ENCODE measurements at places on chromosomes 2 and 18.

DNA sequence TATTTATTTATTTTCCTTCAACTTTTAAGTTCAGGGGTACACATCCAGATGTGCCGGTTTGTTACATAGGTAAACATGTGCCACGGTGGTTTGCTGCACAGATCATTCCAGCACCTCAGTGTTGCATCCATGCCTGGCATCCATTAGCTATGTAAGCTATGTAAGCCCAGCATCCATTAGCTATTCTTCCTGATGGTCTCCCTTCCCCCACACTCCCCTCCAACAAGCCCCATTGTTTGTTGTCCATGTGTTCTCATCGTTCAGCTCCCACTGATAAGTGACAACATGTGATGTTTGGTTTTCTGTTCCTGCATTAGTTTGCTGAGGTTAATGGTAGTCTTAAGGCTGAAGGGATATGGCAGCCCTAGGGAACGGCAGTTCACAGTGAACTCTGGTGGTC is 203.4 kb downstream of the CTNNA2 start:
- DNase-seq = no peak

GRCh38 chr2:169933124-169933711 is 106.0 kb downstream of the UBR3 start:
- peak; percentile 61 for DNase-seq

GRCh38 chr2:197198890-197199289 is 111.7 kb downstream of the ANKRD44 start:
- peak; percentile 83 for DNase-seq

GRCh38 chr2:182548031-182548950 is 121.5 kb upstream of the PDE1A start:
- DNase-seq = no peak

- no peak for DNase-seq
Observed at GRCh38 chr2:151786483-151786882, 41.7 kb downstream of the ARL5A start.

DNA sequence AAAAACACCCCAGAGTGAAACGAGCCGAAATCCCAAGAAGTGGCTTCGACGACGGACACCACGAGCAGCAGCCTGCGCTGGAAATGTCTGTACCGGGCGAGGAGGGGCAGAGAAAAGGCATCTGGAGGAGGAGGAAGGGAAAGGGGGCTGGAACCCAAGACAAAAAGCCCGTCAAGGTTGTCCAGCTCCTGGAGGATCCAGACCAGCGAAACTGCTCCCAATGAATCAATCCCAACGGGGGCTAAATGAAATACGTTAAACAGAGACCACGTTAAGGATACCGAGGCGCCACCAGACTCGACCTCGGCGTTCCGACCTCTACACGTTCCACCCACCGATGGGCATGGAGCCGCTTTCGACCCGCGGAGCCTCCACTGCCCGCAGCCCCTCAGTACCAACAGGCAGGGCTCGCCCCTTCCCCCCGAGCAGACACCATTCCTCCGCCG is 400 bp downstream of the CCDC88A start:
- DNase-seq = peak; percentile 60

- DNase-seq = peak; percentile 36
Observed at GRCh38 chr2:226875438-226876225, 39.8 kb downstream of the RHBDD1 start.

DNA sequence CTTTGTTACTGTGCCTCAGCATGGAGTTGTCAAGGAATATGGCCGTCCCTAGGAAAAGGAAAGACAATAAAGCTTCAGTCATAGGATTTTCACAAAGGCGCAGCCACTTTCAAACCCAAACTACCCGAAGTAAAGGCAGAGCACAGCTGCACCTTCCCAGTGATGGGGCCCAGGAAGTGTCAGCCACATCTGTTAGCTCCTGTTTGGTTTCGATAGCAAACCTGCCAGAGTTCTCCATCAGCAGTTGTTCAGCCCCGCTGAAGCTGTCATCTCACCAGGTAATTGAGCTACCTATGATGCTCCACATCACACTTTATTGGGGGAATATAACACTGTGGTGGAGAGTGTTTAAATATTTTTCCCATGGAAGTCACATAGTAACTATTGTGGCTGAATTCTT is 80.7 kb downstream of the LRATD1 start:
- DNase-seq = no peak

DNA sequence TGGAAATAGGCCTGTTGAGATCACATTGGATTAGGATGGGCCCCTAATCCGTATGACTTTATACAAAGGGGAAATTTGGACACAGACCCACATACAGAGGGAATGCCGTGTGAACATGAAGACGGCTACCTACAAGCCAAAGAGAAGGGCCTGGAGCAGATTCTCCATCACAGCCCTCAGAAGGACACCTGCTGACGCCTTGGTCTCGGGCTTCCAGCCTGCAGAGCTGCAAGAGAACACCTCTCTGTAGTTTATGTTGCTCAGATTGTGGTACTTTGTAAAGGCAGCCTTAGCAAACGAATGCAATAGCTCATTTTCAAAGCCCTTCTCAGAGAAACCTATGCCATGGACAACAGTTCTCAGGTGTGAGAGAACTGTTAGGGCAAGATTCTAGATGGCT is 86.1 kb downstream of the LONRF2 start:
- DNase-seq = no peak

- DNase-seq = no peak
Observed at GRCh38 chr2:15408759-15409158, 152.4 kb downstream of the NBAS start.

GRCh38 chr18:3425446-3425845 is 24.5 kb upstream of the TGIF1 start:
- DNase-seq = no peak

DNA sequence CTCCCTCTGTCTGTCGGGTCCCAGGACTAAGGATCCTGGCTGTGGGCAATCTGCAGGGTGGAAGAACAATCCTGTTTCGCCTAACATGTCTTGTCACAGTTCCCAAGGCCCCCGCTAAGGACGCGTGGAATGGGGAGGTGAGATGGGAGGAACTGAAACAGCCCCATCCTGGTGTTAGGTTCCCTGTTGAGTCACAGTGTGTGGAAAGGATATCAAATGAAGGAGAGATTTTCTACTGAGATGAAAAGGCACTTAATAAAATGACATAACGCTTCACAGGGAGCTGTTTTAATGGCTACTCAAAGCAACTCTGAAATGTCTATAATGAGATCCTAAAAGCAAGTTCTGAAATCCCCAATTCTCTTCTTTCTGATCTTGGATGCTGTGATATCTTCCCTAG is 52.5 kb downstream of the RAB31 start:
- DNase-seq = no peak

DNA sequence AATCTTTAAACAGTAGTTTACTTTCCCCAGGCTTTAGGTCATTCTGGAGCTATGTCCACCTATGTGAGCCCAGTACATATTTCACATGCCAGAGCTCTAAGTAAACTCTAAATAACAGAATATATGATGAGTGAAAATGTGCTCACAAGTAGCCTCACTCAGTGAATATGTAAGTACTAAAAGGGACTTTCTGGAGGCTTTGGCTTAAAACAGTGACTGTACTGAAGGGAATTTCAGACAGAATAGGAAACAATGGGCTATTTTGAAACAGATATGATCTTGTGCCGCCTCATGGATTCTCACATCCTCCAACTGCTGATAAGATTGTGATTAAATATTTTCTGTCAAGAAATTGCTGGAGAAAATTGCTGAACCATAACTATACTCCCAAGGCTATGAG is 747.9 kb downstream of the SOCS6 start:
- DNase-seq = no peak

DNA sequence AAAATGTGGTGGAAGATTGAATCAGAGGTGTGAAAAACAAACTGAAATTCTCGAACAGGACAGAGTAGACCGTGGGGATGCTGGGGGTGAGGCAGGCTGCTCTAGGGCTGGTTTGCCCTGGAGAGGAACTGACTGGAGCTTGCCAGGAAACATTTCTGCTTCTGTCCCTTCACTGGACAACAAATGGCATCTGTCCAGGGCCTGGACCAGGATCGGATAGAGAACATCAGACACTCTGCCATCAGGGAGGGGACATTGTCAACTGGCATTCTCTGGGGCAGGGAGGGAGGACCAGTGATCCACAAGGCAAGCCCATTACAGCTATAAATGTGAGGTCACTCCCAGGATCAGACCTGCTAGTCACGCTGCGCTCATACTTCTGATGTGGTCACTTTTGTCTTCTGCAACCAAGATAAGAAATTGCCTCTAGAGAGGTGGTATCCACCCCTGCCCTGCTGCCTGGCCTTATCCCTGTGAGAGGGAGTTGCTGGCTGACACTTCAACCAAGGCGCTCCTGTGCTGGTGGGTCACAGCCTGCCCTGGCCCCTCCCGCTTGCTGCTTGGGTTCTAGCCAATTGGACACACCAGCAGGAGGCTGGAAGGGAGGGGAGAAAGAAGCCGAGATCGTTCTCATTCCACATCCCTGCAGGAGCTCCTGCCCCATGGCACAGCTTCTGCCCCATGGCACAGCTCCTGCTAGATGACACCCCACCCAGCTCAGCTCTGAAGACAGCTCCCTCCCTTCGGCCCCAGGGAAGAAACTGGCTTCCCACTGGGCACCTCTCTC is 8.7 kb downstream of the NPPC start:
- peak; percentile 73 for DNase-seq

DNA sequence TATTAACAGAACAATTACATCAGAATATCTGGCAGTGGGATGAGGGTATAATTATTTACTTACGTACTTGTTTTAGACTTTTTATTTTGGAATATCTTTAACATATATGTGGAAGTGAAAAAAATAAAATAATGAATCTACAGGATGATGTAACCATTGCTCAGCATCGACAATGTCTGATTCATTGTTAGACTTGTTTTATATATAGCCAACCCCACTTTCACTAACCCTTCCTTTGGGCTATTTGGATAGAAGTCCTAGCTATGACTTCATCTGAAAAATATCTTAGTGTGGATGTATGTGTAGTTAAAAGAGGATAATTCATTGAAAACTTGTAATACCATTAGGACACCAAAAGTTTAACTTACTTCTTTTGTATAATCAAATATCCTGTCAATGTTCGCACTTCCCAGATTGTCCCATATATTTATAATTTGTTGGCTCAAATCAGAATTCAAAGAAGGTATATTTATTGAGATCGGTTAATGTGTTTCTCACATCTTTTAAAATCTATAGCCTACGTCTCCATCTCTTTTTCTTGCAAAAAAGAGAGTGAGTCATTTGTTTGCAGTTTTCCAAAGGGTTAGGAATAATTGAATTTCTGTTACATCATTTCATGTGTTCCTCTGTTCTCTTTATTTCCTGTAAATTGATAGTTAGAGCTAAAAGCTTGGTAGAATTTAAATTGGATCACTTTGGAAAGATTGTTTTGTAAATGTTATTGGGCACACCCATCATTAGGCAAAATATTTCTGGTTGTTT is 506.1 kb upstream of the FAM98A start:
- DNase-seq = no peak

DNA sequence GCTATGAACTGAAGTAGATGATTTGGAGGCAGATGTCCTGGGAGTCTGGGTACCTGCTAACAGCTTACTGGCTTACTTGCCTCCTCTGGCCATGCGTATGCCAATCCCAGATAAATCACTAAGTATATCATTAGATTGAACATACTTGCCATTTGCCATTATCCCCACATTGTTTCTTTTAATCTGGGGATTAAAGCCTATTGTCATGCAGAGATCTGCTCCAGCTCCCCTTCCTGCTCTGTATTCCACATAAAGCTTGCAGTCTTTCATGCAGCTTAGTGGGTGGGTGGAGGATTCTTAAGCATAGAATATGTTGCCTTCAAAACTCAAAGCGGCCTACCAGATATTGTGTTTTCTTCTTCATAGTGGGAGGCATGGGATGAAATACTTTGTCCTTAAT is 311.8 kb upstream of the MMADHC start:
- DNase-seq = no peak

GRCh38 chr2:217220228-217221013 is 360.6 kb upstream of the TNP1 start:
- DNase-seq = no peak

DNA sequence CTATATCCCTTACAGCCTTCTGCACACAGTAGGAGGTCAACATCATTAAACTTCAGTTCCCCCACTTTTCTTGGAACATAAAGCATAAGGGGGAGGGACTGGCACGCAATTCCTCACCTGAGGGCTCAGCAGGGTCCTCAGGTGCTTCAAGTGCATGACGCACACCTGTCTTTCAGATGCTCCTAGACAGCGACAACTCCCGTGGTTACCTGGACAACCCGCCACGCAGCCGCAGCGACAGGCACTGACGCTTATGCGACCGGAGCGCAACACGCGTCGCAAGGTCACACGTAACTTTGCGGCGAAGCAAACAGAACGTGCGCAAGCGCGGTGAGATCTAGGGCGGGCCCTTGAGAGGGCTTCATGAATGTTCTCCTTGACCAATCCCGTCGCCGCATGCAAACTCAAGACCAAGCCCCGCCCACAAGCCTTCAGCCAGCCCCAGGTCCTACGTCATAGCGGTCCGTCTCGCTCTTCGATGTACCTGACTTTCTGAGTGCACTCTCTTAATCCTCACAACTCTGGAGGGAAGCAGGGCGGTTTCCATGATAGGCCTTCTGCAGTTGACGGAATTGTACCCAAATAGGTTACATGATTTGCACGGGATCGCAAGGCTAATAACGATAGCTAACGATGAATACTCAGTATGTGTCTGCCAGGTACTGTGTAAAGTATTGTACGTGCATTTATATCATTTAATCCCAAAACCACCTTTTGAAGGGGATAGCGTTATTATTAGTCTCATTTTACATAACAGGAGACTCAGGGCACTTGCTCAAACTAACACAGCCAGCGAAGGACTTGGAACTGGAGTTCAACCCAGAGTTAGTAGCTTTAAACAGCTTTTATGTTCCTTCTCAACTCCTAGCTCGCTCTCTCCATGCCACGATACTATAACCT is at the start of gene IFT172:
Gene IFT172 (minus strand): TSS at position 246 of the 900 bp plus-strand sequence. CDS start 90 bp downstream, at position 156.
- DNase-seq = peak; percentile 99

- no peak for DNase-seq
Observed at GRCh38 chr2:182378759-182379158, 48.1 kb downstream of the PDE1A start.

GRCh38 chr2:184006998-184007397 is 591.3 kb upstream of the ZNF804A start:
- no peak for DNase-seq

GRCh38 chr18:21762181-21762772 is 21.7 kb downstream of the MIB1 start:
- DNase-seq = no peak

DNA sequence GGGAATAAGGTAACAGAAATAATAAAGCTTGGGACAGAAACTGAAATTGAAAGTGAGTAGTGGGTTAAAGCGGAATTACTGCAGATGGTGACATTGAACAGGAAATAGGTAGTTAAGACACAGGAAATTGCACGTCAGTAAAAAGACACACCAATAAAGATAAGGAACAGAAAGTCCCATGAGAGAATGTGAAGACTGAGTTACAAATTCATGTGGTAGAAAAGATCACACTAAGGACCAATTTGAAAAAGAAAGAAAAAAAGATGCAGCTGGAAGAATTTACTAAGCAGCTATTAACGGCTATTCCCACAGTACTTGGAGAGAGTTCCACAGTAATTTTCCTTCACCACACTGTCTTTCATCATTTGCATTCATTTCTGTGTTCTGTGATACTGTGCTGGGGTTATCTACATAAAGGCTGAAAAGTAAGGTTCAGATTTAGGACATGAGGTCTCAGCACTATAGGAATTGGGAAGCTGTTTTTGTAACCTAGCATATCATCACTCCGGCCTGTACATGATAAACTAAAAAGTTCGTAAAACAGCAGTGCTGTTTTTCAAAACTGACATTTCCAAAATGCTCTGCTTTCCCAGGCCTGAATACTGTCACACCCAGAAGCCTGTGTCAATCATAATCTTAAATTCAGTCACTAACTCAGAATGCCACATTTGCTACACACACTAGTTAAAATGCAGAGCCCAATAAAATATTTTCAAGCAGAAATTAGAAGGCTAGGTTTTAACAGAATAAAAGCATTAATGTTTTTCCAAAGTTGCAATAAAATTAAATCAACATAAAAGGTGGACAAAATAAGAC is 42.9 kb downstream of the SRBD1 start:
- peak; percentile 72 for DNase-seq

Measured in pons (tissue), 1 donor.